ENCODE measurements at places on chromosomes 1 and 21. TPM values are rescaled to one million over a fixed set of nuclear protein-coding genes. Genes with fewer than 3 reads are reported as not detected.

RGS13 gene
- not detected for total RNA-seq

GRCh38 chr1:201505503-201505890 lies 1.4 kb downstream of the CSRP1 start:
- no peaks in the 10 kb centered on the region for H3K36me3 ChIP-seq
- H3K4me1 ChIP-seq = peaks cover 42% of the 10 kb centered on the region
- H3K27me3 ChIP-seq = peaks cover 4% of the 10 kb centered on the region
- H3K27ac ChIP-seq = no peak overlapping the region
- DNase-seq = no peak

DNA sequence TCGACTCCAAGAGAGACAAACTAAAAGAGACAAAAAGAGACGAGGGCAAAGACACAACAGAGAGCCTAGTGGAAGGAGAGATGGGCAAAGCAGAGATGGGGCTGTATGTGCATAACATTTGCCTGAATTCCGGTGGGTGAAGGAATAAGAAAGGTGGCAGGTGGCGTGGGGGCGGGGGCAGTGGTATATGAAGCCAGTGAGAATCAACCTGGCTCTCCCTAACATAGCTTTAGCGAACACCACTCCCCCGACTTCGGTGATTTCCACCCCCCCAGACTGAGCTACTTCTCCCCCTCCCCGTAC lies 1.1 kb downstream of the INKA2 start:
- no peak for DNase-seq
- peaks cover 33% of the 10 kb centered on the region for H3K27me3 ChIP-seq
- H3K4me3 ChIP-seq = peak overlapping the region; percentile 82
- no peak overlapping the region for H3K27ac ChIP-seq
- peaks cover 22% of the 10 kb centered on the region for H3K4me1 ChIP-seq

DNA sequence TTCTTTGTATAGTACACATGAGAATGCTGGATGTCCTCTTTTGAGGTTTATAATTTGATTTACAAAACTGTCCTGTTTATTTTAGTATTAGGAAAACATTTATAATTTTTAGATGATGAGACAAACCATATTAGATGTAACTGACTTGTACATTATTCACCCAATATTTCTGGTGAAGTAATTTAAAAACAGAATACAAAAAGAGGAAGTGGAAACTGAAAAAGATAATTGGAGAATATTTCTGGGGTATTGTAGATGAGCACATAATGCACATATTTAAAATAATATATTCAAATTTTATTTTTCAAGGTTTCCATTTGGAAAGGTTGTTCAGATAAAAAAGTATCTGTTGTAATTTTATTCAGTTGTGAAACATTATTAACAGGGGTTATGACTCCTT lies 40.7 kb downstream of the XPR1 start:
- no peaks in the 10 kb centered on the region for H3K27me3 ChIP-seq
- no peak overlapping the region for H3K27ac ChIP-seq
- no peaks in the 10 kb centered on the region for H3K4me1 ChIP-seq
- no peak for DNase-seq
- peaks cover 24% of the 10 kb centered on the region for H3K36me3 ChIP-seq

ETS2 gene
- total RNA-seq = 16.9 TPM

DNA sequence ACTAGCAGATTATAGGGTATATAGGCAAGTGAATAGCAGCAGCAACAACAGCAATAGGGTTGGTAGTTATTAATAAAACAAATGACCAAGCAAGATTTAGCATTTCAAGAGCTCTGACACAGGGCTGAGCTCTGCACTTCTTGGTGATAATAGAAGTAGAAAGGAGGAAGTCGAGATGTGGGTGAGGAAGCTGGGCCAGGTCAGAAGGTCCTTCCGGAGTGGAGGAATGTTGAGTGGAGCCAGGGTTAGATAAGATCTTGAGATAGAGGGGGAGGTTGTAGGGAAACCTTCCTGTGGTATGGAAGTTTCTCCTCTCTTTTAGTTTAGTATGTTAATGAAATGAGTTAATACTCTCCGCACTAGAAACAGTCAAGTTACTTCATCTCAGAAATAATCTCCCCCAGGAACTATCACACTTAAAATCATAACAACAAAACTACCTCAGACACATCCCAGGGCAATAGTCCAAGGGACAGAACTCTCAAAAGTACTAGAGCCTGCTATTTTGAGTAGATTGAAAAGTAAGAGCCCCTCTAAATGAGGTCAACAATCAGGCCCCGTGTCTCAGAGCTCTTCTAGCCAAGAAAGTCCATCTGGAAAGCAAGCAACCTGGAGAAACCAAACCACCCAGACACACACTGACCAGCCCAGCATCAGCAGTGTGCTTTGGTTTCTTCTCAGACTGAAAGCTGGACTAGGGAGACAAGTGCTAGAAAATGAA lies 45.4 kb upstream of the ATP1B1 start:
- H3K36me3 ChIP-seq = no peaks in the 10 kb centered on the region
- no peak overlapping the region for H3K4me3 ChIP-seq
- no peaks in the 10 kb centered on the region for H3K27me3 ChIP-seq
- H3K27ac ChIP-seq = no peak overlapping the region

- H3K27me3 ChIP-seq = no peaks in the 10 kb centered on the region
- peaks cover 9% of the 10 kb centered on the region for H3K4me1 ChIP-seq
- DNase-seq = no peak
- no peaks in the 10 kb centered on the region for H3K36me3 ChIP-seq
- no peak overlapping the region for H3K4me3 ChIP-seq
Measured at GRCh38 chr1:81221564-81221963, 579.2 kb upstream of the ADGRL2 start.

LRRC39 gene
- 1.3 TPM for total RNA-seq

DNA sequence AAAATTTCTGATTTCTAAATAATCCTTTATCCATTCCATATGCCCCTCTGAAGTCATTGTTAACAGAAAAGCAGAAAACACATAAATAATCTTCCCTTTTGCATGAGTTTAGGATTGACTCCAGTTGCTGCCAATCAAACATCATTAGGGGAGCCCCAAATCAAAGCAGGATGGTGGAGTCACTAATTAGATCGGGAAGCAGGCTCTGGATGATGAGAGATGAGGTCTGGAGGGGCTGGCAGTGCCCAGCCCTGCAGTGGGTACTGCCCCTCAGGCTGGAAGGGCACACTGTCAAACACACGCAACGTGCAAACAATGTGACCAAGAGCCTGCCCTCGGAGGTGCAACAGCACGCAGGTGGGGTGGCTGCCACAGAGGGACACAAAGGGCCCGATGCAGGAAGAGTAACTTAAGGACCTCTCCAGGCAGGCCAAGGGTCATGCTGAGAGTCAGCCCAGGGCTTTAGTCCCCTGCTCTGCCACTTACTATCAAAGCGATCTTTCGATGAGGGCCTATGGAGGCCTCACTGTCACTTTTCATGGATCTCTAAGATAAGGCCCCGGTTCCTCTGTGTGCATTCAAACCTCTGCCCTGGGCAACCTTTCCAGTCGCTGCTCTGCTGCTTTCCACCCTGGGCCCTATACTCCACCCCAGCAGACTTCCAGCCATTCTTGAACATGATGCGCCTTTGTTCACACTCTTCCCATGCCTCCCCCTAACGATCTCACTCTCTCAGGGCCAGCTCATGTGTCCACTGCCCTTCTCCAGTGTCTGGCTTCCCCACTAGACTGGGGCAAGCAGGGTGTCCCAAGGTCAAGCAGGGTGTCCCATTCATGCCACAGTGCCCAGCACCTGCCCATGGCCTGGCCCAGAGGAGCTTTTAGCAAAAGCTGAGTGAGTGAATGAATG lies 98.9 kb downstream of the DMRTB1 start:
- no peak overlapping the region for H3K27ac ChIP-seq
- H3K4me3 ChIP-seq = no peak overlapping the region
- DNase-seq = no peak
- H3K4me1 ChIP-seq = peaks cover 5% of the 10 kb centered on the region
- no peaks in the 10 kb centered on the region for H3K36me3 ChIP-seq

DNA sequence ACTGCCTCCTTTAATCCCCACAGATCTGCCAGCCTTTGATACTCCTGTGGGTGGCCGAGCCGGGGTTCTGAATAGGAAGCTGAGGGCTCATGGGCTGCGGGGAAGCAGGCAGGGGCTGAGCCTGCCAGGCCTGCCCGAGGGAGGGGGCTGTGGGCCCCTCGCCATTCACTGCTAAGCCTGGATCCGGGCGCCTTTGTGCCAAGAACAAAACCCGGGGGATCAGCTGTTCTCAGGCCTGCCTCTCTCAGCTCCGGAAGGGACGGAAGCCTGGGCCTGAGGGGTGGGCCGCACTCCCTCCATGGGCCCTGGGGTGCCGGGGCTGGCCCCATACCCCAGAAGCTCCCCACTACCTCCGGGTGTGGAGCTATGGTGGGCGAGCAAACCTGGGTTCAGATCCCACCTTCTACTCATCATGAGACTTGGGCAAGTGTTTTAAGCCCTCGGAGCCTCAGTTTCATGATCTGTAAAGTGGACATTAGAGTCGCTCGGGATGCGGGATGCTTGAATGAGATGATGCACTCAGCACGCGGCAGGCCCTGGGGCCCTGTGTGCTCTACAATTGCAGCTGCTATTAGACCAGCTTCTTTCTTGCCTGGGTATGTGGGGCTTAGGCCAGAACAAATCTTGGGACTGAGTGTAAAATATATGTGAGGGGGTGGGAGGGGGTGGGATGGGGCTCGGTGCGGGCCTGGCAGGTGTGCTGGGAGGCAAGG lies 19.2 kb upstream of the EPHA2 start:
- H3K27ac ChIP-seq = peak overlapping the region; percentile 96
- H3K4me3 ChIP-seq = peak overlapping the region; percentile 54
- no peaks in the 10 kb centered on the region for H3K36me3 ChIP-seq
- H3K27me3 ChIP-seq = no peaks in the 10 kb centered on the region

PADI3 gene
- not detected for total RNA-seq

- no peaks in the 10 kb centered on the region for H3K27me3 ChIP-seq
- H3K36me3 ChIP-seq = no peaks in the 10 kb centered on the region
- no peak overlapping the region for H3K4me3 ChIP-seq
- no peak for DNase-seq
- no peaks in the 10 kb centered on the region for H3K4me1 ChIP-seq
Measured at GRCh38 chr1:220290140-220290761, 18.0 kb upstream of the RAB3GAP2 start.

DNA sequence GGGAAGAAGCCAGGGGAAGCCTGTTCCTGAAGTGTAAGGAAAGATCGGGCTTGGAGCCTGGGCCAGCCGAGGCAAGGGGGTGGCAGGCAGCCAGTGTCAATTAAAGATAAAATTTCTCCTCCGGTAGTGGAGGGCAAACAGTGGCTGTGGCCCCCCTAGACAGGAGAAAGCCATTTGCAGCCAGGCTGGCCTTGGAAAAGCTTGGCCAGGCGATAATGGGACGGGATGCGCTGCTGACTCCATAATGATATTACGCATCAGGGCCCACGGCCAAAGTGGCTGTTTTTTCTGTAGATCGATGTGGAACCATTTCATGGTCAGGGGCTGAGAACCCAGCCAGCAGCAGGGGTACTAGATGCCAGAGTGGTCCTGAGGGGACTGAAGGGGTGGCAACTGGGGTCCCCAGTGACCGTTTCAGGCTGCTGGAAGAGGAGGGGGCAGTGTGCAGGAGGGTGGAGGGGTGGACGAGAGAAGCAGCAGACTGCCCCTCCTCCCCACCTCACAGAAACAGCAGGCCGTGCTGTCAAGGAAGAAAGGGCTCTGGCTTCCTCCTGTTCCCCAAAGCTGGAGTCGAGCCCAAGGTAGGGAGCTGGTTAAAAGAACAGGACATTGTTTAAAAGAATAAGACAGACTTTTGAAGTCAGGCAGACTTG lies 25.2 kb downstream of the KCNC4 start:
- DNase-seq = no peak
- H3K27me3 ChIP-seq = no peaks in the 10 kb centered on the region
- H3K4me3 ChIP-seq = no peak overlapping the region
- no peaks in the 10 kb centered on the region for H3K36me3 ChIP-seq
- no peak overlapping the region for H3K27ac ChIP-seq

ACTRT2 gene
- not detected for total RNA-seq

- H3K4me1 ChIP-seq = no peaks in the 10 kb centered on the region
- no peaks in the 10 kb centered on the region for H3K36me3 ChIP-seq
- no peak for DNase-seq
Measured at GRCh38 chr21:29669416-29669815, 270.4 kb downstream of the GRIK1 start.

GRCh38 chr1:168689726-168690602 lies 39.0 kb downstream of the DPT start:
- H3K27ac ChIP-seq = no peak overlapping the region
- H3K27me3 ChIP-seq = no peaks in the 10 kb centered on the region
- H3K4me1 ChIP-seq = peaks cover 6% of the 10 kb centered on the region
- no peak overlapping the region for H3K4me3 ChIP-seq
- no peak for DNase-seq

GRCh38 chr1:234373959-234374254 lies 651 bp downstream of the COA6 start:
- peak overlapping the region; percentile 97 for H3K4me3 ChIP-seq
- H3K27ac ChIP-seq = peak overlapping the region; percentile 93
- DNase-seq = no peak
- peaks cover 23% of the 10 kb centered on the region for H3K4me1 ChIP-seq
- peaks cover 9% of the 10 kb centered on the region for H3K27me3 ChIP-seq

DNA sequence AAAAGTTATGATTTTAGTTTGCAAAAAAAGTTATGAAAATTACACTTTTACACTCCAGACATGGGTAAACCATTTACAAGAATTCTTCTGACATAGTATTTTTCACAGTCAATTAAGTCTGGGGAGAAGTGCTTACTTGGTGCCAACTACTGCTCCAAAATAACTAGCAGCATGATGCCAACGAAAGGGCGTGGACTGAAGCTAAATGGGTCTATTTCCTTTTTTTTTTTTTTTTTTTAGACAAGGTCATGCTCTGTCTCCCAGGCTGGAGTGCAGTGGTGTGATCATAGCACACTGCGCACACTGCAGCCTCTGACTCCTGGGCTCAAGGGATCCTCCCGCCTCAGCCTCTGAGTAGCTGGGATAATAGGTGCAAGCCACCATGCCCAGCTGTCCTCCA lies 43.2 kb downstream of the FMO4 start:
- peaks cover 6% of the 10 kb centered on the region for H3K36me3 ChIP-seq
- no peaks in the 10 kb centered on the region for H3K4me1 ChIP-seq
- H3K27me3 ChIP-seq = peaks cover 5% of the 10 kb centered on the region
- DNase-seq = no peak

GRCh38 chr1:78465143-78465542 lies 25.6 kb upstream of the PTGFR start:
- no peak overlapping the region for H3K27ac ChIP-seq
- H3K36me3 ChIP-seq = peaks cover 5% of the 10 kb centered on the region
- no peaks in the 10 kb centered on the region for H3K27me3 ChIP-seq
- DNase-seq = no peak
- H3K4me1 ChIP-seq = no peaks in the 10 kb centered on the region

- H3K27me3 ChIP-seq = no peaks in the 10 kb centered on the region
- H3K4me1 ChIP-seq = no peaks in the 10 kb centered on the region
- no peak overlapping the region for H3K27ac ChIP-seq
- no peak overlapping the region for H3K4me3 ChIP-seq
- no peak for DNase-seq
- peaks cover 8% of the 10 kb centered on the region for H3K36me3 ChIP-seq
Measured at GRCh38 chr1:152501704-152502103, 8.9 kb upstream of the LCE5A start.

GRCh38 chr1:240295811-240296210 lies 204.1 kb downstream of the FMN2 start:
- H3K27ac ChIP-seq = no peak overlapping the region
- peaks cover 12% of the 10 kb centered on the region for H3K4me1 ChIP-seq
- peaks cover 12% of the 10 kb centered on the region for H3K36me3 ChIP-seq
- no peak for DNase-seq

KIF2C gene
- total RNA-seq = 88.7 TPM

- DNase-seq = no peak
- H3K27ac ChIP-seq = no peak overlapping the region
- peaks cover 11% of the 10 kb centered on the region for H3K4me1 ChIP-seq
- H3K36me3 ChIP-seq = peaks cover 26% of the 10 kb centered on the region
- no peaks in the 10 kb centered on the region for H3K27me3 ChIP-seq
- H3K4me3 ChIP-seq = no peak overlapping the region
Measured at GRCh38 chr1:14642712-14643111, 44.2 kb downstream of the KAZN start.

- H3K27me3 ChIP-seq = no peaks in the 10 kb centered on the region
- no peak overlapping the region for H3K4me3 ChIP-seq
- no peak overlapping the region for H3K27ac ChIP-seq
Measured at GRCh38 chr1:117244971-117245370, 34.2 kb upstream of the VTCN1 start.

S100A2 gene
- total RNA-seq = not detected
